Sciatic nerve (tissue), 2 donors: ENCODE measurements at places on chromosomes 12 and 14. TPM values are rescaled to one million over a fixed set of nuclear protein-coding genes. Genes with fewer than 3 reads are reported as not detected.

Gene MEG3
- 154 TPM for total RNA-seq

Gene MYF6
- total RNA-seq, result not detected

Gene STON2
- total RNA-seq, result 54.4 TPM

Gene SGPP1
- 20.7 TPM for total RNA-seq

Gene REM2
- total RNA-seq, result 0.62 TPM

Gene GPR84
- total RNA-seq, result 0.53 TPM

Gene GALNT6
- total RNA-seq, result 4.0 TPM

Gene RERG
- 21.9 TPM for total RNA-seq

Gene TAS2R10
- total RNA-seq, result 1.7 TPM

Gene LHX5
- not detected for total RNA-seq

GRCh38 chr12:103997286-103997900, 31.7 kb downstream of the TDG start:
- DNase-seq, result no peak

DNA sequence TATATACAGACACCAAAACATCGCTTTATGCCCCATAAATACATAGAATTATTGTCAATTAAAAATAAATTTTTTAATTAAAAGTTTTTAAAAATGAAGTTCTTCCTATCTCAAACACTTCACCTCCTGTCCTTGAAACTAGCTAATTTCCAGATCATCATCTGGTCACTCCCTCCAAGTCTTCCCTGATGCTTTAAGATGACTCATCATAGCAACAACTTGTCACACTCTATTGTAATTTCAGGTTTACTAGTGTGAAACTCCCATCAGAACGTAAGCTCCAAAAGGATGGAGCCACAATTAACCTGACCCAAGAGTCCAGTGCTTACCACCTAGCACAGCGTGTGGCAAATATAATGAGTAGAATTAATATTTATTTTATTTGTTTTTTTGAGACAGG, 16.3 kb downstream of the GXYLT1 start:
- DNase-seq, result no peak

DNA sequence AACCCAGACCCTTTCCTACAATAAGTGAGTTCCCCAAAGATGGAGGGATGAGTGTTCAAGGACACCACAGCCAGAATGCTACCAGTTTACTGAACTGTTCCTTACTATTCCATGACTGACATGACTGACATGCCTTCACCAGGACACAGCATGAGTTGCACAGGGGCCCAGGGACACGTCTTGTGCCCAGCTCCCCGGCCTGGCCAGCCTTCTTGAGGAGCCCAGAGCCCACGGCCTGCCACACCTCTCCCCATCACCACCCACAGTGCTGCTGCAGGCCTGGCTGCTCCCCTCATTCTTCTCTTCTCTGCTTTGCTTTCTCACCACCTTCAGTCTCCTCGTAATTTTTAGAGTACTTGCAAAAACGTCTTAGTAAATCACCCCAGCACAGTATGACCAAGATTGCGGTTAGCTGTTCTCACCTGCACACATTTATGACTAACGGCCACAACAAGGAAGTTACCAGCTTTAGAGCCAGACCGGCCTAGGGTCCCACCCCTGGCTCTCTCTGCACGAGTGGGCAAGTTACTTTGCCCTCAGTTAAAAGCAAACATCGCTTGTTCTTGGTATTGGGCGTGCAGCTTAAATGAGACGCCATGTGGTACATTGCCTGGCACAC, 18.5 kb downstream of the PPP2R5E start:
- DNase-seq, result no peak

DNA sequence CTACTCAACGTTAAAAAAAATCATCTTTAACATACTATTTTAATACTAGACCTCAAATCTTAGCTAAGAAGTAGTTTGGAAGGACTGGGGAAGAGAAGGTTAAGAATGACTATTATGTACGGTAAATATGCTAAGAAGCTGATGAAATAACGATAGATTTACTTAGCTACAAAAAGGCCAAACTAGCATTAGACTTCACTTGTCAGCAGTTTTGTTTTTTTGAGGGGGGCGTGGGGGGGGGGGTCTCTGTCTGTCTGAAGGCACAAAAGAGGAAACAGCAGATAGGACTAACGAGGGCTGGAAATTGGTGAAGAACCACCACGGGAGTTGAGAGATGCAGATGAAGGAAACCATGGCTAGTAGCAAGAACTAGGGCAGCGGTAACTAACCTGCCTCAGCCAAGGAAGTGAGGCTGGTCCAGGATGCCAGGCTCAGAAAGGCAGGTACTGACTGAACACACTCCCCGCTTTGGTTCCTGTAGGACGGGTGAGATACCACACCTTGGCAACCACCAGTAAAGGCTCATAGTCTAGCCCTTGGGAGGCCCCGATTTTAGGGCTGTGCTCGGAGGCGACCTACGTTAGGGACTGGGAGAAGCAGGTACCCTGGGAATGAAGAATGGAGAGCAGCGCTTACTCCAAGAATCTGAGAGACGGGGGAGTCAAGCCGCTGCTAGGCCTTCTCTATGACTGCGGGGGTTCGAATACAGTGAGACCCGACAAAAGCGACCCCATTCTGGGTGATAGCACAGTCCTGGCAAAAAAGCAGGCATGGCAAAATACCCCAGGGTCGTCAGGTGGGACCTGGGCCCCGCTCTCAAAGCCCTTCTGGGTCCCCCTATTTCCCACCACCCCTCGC, 675 bp downstream of the NEDD8 start:
- no peak for DNase-seq

DNA sequence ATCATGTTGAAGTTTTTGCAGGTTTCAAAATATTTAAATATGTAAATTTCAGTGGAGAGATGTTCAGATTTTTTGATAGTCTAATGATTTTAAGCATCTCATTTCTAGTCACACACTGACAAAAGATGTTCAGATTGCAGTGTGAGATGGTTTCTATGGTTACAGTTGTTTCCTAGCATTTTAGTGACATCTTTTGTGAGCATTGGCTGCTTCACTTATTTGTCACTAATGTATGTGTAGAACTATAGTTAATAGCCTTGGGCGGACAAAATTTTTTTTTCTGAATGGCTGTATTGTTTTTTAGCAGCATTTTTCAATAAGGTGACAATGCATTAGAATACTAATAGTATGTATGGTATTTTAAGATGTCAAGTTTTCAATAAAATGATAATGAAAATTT, 315.6 kb upstream of the PRKD1 start:
- no peak for DNase-seq

GRCh38 chr12:42716491-42716891, 126.9 kb upstream of the PRICKLE1 start:
- DNase-seq, result no peak

DNA sequence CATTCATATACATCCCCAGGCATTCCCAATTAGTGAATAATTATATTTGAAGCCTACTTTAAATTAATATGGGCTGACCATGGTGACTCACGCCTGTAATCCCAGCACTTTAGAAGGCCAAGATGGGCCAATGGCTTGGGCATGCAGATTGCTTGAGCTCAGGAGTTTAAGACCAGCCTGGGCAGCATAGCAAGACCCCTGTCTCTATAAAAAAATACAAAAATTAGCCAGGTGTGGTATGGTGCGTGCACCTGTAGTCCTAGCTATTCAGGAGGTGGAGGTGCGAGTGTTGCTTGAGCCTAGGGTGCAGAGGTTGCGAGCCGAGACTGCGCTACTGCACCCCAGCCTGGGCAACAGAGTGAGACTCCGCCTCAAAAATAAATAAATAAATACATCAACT, 7.6 kb upstream of the ARID2 start:
- no peak for DNase-seq

DNA sequence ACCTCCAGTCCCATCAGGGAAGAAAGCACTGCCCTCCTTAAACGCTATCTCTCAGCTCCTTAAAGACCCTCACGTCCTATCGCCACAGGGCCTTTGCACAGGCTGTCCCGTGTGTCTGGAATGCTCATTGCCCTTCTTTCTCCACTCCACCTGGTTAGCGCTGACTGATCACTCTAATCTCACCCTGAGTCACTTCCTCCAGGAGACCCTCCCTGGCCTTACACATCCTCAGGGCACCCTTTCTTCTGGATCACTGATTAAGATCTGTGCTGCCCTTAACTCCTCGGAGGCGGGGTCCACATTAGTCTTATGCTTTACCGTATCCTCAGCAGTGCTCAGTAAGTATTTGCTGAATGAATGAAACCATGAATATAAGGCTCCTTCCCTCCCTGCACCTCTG, 94.7 kb downstream of the SYNE3 start:
- DNase-seq, result no peak

DNA sequence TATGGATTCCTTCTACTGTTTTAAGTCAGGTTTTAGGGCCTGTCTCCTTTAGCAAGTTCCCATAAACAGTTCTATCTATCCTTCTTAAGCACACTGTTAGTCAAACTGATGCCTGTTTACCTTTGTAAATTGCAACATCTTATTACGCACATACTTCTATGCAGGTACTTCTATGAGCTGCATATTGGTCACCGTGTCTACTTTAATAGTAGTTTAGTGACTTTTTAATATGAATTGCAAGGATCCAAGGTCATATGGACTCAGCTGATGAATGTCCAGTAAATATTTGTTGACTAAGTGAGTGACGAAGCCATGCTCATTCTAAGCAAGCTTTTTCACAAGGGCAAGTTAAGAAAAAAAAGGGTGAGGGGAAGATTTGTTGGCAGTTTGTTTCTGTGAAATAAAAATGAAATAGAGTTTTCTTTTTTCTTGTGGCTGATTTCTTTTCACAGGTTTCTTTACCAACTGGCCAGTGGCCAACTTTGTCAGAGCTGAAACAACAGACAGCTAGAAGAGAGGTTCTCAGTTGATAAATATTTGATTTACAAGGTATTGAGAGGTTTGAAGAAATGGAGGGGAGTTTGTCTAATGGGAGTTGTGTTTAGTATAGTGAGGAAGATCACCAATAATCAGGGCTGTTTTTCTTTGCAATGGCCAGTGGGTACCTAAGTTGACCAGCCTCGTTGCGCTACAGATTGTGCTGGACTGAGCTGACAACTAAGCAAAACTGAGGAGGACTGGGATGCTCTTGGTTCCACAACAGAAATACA, 141.1 kb downstream of the SLC15A5 start:
- no peak for DNase-seq

DNA sequence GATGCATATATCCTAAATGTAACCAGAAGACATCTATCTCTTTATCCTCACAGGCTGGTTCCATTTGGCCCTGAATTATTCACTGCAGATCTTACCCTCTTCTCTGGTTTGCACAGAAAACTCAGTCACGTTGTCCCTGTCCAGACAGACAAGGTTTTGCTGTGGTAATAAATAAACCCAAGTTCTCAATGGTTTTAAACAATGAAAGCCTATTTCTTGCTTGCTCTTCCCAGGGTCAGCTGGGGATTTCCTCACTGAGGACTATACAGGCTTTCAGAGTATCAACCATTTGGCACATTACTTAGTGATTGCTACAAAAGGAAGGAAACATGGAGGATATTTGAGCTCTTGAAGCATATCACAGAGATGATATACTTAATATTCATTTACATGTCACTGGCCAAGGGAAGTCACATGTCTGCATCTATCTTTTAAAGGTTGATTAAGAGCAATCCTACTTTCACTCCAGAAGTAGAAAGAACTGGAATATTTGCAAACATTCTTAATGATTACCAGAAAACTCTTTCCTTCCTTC, 24.4 kb upstream of the E2F7 start:
- DNase-seq, result no peak

GRCh38 chr12:77943466-77943865, 112.8 kb downstream of the NAV3 start:
- DNase-seq, result no peak
